ENCODE measurements at places on chromosomes 3 and 15.

DNA sequence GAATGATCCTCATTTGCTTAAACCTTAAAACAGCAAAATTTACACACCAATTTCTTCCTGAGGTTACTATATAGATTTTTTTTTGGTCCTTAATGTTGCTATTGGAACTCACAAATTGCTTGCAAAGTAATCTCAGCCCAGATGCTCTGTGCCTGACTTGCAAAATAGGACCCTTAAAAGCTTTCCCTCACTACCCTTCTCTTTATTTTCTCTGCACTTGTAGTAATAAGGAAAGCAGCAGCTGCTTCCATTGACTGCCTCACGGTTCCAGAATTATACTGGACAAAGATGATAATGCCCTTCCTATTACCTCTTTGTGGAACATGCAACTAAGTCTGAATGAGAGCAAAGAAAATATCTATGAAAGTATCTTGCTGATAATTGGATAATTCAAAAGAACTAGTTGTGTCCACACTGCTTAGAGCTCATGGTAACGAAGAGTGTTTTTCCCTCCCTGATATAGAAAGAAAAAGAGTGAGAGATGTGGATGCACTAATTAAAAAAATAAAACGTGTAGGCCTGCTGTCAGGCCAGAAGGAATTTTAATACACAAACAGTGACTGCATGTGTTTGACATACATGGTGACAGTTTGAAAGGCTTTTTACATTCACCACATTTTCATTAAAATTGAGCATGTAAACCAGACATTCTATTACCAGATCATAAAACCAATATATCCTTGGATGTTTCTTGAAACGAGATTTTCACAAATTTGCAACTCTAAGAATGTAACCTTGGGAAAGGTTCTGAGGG is 783.1 kb downstream of the GBE1 start:
- no peak for DNase-seq

DNA sequence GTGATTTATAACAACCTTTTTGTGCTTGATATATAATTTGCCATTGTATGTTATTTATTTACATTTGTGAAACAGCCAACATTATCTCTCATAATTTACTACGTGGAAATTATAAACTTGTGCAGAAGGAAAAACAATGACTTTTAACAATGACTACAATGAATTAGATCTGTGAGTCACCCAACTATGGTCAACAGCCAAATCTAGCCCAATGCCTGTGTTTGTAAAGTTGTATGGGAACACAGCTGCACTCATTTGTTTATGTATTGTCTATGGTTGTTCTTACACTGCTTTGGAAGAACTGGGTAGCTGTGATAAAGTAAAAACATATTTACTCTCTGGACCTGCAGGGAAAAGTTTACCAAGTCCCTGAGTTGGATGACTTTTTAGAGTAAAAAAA is 110.4 kb downstream of the OTOL1 start:
- DNase-seq, result no peak

GRCh38 chr3:154177406-154177805 is 56.2 kb downstream of the ARHGEF26 start:
- DNase-seq, result no peak

DNA sequence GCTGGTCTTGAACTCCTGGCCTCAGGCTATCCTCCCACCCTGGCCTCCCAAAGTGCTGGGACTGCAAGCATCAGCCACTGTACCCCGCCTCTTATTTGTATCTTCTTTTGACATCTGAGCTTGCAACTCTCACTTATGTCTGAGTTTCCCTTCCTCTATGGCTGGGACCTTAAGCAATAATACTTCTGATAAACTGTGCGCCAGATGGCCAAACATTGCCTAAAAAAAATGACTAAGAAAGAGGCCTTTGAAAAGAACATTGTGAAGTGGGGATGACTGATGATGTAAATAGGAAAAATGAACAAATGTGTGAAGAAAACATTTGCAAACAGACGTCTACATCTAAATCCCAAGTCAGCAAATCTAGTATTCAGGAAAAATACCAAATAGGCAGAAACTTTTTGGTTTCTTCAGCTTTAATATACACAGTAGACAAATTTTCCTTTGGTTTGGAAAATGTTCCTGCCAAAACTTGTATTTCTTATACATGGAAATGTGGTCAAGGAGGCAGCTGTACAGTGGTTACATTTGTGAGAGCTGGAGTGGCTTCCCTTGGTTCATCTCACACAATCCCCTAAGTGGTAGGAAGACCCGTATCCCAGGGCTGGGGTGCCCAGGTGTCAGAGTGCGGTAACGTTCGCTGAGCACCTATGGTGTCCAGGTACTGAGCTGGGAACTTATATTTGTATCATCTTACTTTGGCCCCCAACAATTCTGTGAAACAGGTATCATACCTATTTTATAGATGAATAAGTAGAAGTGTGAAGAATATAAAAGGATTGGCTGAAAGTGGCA is 11.6 kb upstream of the TFRC start:
- DNase-seq, result no peak

- DNase-seq, result no peak
Observed at GRCh38 chr15:73982222-73982962, 9.7 kb downstream of the STOML1 start.

DNA sequence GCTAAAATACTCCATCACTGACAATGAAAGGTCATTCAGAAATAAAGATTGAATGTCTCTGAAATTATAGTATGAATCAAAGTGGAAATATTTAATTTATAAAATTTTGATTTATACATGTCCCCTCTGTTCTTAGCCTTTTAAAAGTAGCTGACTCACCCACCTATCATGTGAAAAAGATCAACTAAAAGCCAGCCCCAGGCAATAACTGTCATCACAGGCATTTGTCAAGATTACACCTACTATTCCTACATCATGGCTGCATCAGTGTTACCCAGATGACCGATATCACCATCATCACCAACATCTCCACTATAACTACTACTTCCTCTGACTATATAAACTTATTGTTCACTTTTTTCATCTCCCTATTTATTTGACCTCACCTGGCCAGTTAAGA is 14.3 kb upstream of the PIK3R4 start:
- no peak for DNase-seq

GRCh38 chr3:101244212-101244575 is 76.2 kb downstream of the IMPG2 start:
- DNase-seq, result no peak

- DNase-seq, result no peak
Observed at GRCh38 chr15:83971992-83972391, 263.6 kb upstream of the GOLGA6L4 start.

GRCh38 chr15:85778107-85778776 is 16.5 kb downstream of the KLHL25 start:
- DNase-seq, result no peak

- DNase-seq, result no peak
Observed at GRCh38 chr3:71195492-71195891, 388.0 kb downstream of the FOXP1 start.

- DNase-seq, result no peak
Observed at GRCh38 chr3:63092515-63092914, 185.6 kb upstream of the SYNPR start.

- DNase-seq, result no peak
Observed at GRCh38 chr15:95590533-95591044, 739.9 kb upstream of the NR2F2 start.

- DNase-seq, result no peak
Observed at GRCh38 chr3:40382617-40382979, 4.4 kb upstream of the ENTPD3 start.

Data from activated T-cell treated with anti-CD3 and anti-CD28 coated beads for 1 hour (primary cell).